ENCODE measurements at places on chromosomes 5 and 9.

DNA sequence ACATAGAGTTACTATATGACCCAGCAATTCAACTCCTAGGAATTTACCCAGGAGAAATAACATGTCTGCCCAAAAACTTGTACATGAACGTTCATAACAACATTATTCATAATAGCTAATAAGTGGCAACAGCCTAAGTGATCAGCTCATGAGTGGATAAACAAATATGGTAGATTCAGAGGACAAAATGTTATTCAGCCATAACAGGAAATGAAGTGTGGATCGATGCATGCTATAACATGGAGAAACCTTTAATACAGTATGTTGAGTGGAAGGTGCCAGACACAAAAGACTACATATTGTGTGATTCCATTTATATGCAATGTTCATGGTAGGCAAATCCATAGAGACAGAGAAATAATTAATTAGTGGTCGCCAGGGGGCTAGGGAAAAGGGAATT, 22.3 kb upstream of the NR3C1 start:
- no peak for DNase-seq

DNA sequence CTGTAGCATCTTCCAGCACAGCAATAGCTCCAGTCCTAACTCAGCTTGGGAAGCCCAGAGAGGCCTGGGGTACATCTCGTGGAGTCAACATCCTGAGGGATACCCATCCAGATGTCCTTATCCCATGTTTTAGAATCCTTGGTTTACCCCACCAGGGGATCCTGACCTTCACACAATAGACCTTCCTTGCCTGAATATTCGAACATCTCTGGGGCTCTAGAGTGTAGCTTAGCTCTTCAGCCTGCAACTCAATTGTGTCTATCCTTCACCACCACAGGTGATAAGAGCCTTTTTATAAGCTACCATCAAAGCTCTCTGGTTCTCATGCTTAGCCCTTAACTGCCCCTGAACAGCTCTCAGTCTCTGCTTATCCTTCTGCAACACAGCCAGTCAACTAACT, 7.5 kb upstream of the RALGPS1 start:
- DNase-seq = no peak

- no peak for DNase-seq
Measured at GRCh38 chr9:71987471-71988371, 72.7 kb downstream of the C9orf57 start.

DNA sequence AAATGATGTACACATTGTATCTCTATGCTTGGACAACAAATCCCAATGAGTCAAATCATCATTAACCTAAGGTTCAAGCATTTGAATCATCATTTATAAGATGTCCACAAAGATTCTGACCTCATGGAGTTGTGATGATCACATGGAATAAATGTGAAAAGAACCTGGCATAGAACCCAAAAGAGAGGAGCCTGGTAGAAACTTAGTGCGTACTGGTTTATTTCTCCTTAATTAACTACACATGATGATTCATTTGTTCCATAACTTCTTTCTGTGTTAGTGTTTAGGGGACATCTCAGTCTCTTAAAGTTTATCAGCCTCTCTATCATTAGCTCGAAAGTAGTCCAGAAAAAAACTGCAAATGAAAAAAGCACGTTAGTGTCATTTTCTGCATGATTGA, 411.6 kb downstream of the BRINP1 start:
- peak; percentile 73 for DNase-seq
